Lower leg skin (tissue), 4 donors: ENCODE measurements at places on chromosomes 7 and 10.

- DNase-seq: no peak
Measured at GRCh38 chr10:110067960-110068770, 60.4 kb downstream of the ADD3 start.

DNA sequence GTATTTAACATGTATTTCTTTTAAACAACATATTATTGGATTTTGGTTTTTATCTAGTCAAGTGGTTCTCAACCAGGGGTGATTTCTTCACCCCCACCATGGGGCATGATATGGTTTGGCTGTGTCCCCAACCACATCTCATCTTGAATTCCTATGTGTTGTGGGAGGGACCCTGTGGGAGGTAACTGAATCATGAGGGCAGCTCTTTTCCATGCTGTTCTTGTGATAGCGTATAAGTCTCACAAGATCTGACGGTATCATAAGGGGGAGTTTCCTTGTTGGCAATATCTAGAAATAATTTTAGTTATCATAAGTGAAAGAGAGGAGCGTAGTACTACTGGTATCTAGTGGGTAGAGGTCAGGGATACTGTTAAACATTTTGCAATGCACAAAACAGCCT lies 37.6 kb downstream of the TMEM168 start:
- no peak for DNase-seq

GRCh38 chr7:155560196-155560885 lies 14.0 kb upstream of the CNPY1 start:
- DNase-seq: no peak

GRCh38 chr10:37467246-37467645 lies 341.8 kb downstream of the ANKRD30A start:
- DNase-seq: no peak

DNA sequence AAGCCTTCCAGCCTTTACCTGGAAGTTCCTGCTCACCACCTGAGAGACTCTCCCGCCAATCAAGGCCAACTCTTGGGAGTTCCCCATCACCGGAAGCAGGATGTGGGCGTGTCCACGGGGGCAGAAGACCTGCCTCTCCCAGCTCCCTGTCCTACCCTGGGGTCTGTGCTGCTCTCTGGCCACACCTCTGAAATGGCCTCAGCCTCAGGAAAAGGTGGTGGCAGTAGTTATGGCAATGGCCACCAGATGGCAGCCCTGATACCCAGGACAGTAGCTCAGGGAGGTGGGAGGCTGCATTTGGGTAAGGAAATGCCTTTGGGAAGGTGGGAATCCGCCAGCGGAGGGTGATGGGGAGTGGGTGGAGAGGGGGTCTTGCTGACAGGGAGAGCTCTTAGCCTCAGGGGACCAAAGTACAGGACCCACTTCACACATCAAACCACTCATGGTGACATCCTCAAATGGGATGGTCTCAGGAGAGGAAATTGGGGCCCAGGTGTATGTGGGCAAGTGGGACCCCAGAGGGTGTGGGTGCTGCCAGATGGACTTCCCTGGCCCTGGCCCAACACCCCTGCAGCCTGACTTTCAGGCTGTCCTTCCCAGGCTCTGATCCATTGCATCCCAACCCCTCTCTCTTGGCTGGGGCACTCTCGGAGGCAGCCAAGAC lies 33.9 kb downstream of the KAZALD1 start:
- peak; percentile 47 for DNase-seq

- no peak for DNase-seq
Measured at GRCh38 chr10:58555170-58555929, 42.7 kb downstream of the BICC1 start.

DNA sequence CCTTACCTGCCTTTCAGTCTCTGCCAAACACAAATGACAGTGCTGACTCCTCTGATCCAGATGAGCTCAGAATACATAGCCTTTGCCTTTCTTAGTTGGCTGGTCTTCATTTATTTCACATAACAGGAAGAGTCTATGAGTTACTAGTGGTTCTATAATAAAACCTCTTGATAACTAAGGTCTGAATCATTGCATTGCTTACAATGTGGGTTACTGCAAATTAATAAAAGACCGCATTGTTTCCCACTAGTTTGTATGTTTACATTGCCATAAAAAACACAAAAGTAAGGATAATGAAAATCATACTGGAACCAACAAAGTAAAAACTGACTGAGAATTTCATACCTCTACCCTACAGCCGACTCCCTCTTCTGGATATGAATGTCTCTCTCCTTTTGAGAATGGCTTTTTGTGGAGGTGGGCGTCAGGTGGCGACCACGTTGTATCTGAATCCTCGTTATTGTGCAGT lies 62.0 kb upstream of the AKR1E2 start:
- DNase-seq: no peak

- DNase-seq: no peak
Measured at GRCh38 chr7:43244232-43244631, 131.8 kb downstream of the HECW1 start.
